ENCODE measurements at places on chromosomes 4 and X.

- no peak for DNase-seq
These were observed 122.5 kb upstream of the MAMLD1 start for GRCh38 chrX:150240643-150240970.

DNA sequence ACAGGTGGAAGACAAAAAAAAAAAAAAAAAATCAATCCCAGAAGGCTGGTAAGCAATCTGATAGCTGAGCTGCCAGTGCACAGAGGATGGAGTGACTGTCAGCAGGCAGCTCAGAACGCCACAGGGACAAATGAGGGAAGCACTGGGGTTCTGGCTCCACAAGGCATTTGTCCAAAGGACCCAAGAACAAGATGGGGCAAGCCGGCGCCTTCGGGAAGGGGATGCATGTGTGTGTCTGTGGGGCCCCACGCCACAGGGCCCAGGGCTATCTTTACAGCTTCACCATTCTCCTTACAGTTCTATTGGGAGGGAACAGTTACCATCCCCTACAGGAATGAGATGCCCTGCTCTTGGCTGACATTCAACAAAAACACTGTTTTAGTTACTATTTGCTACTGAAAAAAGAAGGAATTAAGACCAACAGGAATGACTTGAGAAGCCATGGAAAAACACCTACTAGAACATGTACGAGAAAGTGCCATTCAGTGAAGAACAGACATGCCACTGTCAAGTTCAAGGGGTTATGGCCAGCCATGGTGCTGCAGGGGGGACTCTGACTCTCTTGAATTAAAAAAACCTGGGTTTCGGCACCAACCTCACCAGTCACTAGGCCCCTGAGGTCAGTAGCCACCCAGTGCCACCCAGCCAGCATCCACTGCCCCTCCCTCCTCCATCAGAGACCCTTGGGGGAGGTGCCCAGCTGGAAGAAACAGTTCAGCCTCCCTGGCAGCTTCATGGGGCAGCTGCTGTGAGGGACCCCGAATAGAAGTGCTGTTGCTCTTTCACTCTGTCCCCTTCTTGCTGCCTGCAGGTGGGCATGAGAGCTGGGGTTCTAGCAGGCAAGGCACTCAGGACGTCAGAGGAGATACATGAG is 18.5 kb downstream of the WDR1 start:
- DNase-seq, result no peak

DNA sequence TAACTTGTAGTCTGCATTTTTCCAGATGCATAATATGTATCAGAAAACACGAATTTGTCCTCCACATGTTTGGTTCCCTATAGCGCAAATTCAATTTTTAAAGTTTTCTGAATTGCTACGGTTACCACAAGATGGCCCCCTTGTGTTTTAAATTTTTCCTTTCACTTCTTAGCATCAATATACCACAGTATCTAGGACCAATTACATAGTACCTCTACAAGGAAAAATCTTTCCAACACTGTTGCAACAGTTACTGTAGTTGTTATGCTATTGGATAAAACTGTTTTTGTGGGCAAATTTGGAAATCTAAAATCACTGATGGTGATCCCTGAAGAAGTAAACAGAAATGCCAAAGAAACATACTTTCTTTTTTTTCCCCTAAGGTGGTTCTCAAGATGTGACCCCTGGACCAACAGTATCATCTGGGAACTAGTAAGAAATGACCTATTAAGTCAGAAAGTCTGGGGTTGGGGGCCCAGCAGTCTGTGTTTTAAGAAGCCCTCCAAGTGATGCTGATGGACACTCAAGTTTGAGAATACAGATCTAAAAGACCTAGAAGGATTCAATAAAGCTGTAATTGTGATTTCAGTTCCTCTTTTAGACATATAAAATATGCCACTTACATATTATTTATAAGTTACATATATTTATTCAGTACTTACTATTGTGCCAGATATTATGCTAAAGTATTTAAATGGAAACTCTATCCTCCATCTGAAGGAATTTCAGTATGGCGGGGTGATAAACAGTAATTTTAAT is 3.1 kb downstream of the ZGRF1 start:
- no peak for DNase-seq

DNA sequence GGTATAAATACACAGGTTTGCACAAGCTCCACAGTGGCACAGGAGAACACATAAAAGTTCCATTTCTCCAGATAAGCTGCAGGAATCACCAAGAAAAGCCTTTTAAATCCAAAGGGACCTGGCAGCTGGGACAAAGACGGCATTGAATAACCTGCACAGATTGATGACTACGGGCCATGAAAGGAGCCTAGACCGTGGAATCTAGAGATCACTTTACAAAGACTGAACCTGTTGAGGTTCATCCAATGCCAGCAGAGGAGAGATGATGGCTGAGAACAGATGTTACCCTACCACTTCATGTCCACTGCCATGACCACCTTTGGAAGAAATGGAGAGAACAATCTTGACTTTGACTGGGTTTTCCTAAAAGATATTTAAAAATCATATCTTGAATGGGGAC is 88.7 kb downstream of the PRSS12 start:
- no peak for DNase-seq

DNA sequence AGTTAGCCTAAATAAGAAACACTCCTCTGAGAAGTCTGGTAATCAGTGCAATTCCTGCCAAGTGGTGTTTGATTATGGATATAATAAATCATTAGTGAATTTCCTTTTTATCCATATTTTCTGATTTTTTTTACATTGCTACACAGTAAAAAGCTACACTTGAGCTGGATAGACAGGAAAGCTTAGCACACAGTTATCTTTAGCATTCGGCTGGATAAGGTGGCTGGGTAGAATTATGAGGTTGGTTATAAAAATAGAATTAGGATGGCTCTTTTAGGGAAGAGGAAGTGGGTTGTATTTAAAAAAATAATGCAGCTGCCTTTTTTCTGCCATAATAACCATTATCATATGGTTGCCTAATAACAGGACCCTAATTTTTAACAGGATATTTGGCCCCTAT is 460.6 kb downstream of the NAF1 start:
- no peak for DNase-seq

- DNase-seq, result no peak
These were observed 23.9 kb upstream of the NDNF start for GRCh38 chr4:121096191-121096590.

GRCh38 chr4:10893395-10893794 is 208.8 kb upstream of the CLNK start:
- no peak for DNase-seq

GRCh38 chr4:152382057-152382785 is 153.7 kb downstream of the FBXW7 start:
- DNase-seq, result no peak

- no peak for DNase-seq
These were observed 14.7 kb downstream of the STAP1 start for GRCh38 chr4:67573193-67573592.

DNA sequence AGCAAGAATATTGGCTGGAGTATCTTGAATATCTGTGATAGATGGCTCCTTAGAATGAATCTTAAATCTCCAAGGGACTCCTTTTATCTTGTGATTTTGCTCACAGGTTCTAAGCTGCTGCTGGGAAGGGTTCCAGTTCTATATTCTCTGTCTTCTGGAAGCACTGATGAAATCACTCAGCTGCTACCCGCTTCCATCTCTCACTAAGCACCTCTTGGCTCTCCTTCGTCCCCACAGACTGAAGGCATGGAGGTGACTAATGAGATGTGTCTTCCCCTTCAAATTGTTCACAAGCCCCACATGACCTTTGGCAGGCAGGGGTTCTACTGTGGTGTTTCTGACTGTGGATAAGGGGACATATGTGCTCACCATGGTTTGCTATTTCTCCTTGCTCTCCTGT is 75.9 kb downstream of the C4orf51 start:
- DNase-seq, result no peak

DNA sequence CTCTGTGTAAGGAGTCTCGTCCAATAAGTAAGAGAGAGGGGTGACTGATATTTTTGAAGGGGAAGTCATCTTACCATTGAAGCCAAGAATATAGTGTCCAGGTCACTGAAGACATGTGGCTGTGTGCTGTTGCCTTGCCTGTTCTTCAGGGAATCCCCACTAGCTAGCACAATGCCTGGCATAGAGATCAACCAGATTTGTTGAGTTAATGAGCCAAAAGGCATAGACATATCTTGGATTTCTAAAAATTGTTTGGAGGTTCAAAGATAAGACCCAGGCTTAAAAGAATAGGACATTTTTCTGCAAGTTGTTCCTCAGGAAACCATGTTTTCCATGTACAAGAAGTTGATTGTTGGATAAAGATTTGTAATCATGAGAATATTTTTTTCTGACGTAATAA is 119.3 kb upstream of the DKK2 start:
- DNase-seq, result no peak

GRCh38 chr4:6009452-6009851 is 8.8 kb downstream of the C4orf50 start:
- DNase-seq, result no peak

- DNase-seq, result no peak
These were observed 554.9 kb downstream of the KLHL4 start for GRCh38 chrX:88072339-88073030.

DNA sequence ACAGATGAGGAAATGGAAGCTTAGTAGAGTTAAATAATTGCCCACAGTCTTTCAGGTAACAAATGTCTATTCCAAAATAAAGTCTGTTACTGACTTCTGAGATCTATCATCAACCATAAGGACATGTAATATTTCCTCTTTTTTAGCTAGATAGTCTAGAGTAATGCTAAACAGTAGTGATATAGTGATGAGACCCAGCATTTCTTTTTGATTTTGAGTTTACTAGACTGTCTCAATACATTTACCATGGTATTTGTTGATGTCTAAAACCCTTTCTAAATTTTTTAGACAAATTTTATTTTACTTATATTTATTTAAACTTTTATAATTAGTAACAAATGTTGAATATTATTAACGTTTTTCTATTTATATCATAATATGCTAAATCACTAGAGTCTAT is 465.1 kb upstream of the SLIT2 start:
- DNase-seq, result no peak

DNA sequence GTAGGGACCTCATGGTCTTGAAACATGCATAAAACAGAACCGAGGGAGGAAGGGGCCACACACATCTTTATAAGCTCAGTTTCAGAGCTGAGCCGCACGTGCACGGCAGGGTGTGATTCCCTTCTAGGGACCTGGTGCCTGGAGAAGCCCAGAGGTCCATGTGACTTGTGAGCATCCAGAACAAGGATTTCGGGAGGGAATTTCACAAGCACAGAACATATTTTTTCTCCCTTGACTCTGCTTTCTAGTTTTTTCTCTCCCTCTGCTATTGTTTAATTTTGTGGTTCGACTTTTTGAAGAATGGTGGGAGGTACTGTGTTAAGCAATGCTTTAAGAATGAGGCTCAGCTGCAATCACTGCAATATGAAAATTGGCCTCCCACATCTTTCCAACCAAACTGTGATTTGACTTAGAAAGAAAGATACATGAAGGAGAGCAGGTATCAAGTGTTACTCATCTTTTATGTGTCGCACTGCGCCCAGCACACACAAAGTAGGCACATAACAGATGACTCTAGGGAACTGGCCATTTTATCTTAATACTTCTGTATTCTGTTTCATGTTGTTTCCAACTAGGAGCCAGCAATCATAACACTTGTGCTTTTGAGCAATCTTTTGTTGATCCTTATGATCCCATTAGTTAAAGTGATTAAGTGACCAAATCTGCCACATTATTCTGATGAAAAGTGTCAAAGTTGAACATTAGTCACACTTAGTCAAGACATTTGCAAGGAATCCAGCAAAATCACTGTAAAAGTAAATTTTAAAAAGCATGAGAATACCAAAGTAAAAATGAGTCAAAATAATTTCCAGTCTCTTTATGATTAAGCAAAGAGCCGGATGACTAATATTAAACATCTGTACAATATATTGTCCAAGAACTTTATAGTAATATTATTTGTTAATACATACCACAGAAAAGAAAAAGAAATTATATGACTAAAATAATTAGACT is 86.4 kb downstream of the SHISA3 start:
- peak; percentile 78 for DNase-seq

DNA sequence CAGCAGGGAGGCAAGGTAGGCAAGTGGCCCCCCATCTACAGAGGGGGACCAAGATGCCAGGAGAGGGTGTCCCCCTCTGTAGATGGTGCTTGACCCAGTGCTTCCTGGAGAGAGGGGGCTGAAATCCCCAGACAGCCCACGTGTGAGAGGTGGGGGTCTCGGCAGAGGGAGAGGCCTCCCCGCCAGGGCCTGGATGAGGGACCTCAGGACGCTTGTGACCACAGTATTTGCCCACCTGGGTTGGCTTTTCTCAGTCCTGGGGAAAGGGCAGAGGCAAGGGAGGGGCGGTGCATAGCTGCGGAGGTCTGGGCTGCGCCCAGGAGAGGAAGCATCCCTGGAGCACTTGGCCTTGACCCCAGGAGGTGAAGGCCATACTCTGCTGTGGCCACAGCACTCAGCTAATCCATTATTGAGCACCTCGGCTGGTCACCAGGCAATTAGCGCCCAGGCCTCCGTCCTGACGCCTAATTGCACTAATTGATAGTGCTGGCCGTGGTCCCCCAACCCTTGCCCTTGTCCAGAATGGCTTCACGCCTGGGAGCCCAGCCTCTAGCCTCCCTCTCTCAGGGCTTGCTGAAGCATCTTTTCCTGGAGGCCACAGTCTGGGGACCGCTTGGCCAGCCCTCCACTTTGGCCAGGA is 30.7 kb downstream of the HMX1 start:
- DNase-seq, result no peak

DNA sequence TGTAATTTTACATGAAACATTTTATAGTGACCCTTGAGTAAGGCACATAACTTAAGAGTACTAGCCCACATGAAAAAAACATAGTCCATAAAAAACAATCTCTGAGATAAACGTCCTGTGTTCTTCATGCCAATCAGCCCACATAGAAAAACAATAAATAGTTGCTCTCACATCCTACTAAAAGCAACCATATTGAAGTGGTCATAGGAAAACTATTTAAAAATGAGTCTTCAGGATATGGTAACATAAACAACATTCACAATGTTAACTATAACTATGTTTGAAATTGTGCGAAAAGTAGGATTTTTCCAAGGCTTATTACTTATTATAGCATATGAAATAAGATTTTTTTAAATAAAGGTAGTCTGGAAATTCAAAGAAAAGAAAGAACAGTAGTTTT is 77.1 kb upstream of the EPHA5 start:
- no peak for DNase-seq

GRCh38 chr4:22407361-22407760 is 108.5 kb downstream of the ADGRA3 start:
- no peak for DNase-seq

DNA sequence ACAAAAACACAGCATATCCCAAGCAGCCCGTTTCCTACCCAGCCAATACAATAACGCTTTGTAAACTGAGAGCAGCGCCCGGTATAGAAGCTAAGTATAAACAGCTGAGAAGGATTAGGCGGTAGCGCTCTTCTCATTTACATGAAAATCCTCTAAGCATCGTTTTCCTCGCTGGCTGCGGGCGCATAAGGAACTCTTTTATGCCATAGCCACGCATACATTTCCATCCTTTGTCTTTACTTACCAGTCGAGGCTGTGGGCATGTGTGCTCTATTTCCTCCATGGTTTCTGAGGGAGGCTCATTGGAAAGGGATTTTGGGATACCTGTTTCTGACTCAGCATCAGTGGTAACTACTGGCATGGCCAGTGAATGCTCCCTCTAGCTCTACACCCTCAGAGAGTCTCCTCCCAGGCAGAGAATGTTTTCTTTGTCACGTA is 383 bp downstream of the PCYT1B start:
- peak; percentile 48 for DNase-seq

Measured in right hindlimb (tissue), 1 donor.